Naive B cell (primary cell): ENCODE measurements at places on chromosomes 2 and 18.

DNA sequence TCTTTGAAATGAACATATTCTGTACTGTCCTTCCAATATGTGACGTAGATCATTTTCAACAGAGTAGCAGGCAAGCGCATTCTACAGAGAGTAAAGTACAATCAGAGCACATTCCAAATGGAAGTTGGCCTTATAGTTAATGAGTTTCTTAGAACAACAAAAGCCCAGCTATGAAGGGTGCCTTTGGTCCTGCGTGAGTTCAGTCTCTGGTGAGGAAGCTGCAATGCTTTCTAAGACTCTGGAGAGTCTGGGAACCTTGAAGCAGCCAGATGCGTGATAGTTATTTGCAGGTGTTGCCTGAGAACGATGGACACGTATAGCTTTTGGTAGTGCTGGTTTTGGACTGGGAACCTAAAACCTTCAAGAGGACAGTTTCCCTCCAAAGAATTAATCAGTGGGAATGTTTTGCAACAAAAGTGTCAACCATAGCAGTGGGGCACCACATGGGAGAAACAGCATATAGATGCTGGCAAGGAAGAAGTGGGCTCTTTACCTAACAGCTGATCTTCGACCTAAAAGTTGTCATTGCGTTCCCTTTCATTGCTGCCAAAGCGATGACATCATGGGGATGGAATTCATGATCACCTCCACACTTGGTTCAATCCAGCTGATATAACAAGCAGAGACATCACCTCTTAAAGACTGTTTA, 9.3 kb upstream of the SNORC start:
- no peak for DNase-seq

DNA sequence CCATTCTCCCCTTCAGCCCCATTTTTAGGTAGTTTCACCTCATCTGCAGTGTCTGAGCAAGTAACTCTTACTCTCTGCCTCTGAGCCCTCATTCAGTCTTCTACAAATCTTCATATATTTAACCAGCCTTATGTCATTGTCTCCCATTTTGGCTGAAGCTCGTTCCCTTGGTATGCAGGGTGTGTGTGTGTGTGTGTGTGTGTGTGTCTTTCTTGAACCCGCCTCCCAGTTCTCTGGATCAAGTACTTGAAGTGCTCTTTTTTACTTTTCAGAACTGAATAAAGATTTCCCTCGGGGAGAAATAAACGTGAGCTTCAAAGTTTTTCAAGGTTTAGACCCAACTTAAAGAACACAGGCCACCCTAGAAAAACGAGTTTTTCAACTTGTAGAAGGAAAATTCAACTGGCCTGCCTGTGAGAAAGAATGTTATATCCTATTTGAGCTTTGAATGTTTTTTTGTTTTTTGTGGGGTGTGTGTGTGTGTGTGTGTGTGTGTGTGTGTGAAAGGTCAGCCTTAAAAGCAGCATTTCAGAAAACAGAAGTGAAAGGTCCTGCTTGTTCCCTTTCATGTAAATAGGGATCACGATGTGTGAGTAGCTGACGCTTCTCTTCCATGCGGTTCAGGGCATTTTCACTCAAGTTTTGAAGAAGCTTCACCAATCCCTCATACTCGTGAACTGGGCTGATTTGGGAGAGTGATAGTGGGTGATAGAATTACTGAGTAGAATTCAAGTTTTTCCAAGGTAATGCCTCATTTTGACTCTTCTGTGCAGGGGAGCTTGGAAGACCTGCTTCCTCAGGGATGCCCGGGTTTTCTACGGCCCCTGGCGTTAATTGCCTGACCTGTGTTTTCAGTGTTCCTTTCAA, 50.6 kb upstream of the EML6 start:
- DNase-seq = peak; percentile 47

GRCh38 chr2:29561181-29561580, 360.2 kb downstream of the ALK start:
- DNase-seq = no peak

DNA sequence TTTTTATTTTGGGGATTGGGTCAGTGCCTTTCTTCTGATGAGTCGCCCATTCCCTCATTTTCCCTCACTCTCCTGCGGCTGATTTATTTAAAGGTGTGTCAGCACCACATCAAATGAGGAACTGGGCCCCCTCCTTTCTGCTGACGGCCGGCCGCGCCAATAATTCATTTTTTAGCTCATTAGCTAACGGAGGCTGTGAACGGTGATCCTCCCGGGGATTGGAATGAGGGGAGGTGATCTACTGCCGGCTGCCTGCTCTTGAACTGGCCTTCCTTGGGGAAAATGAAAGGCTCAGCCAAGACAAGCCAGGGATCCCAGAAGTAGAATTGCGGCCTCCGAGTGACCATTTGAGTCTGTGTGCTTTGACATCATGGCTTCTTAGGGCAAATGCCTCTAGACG, 54.2 kb downstream of the GBX2 start:
- no peak for DNase-seq

- no peak for DNase-seq
Observed at GRCh38 chr2:33577668-33578067, 21.4 kb downstream of the FAM98A start.

DNA sequence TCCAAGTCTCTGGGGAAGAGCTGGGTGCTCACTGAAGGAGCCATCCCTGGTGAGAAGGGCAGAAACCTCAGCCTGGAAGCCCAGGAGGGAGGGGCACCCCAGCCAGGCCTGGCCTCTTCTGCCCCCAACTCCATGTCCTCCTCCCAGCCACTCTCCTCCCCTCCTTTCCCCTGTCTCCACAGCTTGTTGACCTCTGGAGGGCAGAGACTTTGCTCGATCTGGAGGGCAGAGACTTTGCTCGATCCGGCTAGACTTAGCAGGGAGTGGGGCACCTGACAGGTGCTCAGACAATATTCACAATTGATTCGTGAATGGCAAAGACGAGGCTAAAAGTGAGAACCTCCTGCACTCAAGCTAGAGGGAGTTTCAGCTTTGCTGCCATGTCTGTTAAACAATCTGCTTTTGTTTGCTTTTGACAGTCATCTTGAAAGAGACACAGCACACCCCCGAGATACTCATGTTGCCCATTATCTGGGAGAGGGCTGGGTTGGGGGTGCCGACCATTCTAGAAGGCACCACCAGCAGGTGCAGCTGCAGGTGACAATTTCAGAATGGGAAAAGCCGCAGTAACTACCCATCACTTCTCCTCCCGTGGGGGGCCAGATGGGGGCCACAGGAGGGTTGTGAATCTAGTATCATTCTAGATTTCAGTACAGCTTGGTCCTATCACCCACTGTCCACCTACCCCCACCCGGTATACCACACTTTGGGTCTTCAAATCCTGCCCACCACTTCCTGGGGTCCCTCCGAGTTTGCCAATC, 54.8 kb downstream of the DNMT3A start:
- DNase-seq = no peak

- DNase-seq = no peak
Observed at GRCh38 chr2:102296449-102296848, 14.9 kb upstream of the IL1RL1 start.

DNA sequence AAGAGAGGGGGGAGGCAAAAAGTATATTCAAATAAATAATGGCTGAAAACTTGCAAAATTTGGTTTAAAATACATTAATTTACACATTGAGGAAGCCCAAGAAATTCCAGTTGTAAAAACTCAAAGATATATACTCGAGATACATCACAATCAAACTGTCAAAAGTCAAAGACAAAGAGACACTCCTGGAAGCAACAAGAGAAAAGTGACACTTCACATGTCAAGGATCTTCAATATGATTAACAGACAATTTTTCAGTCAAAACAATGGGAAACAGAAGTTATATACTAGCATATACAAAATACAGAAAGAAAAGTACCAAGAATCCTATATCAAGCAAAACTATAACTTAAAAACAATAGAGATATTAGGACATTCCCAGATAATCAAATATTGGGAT, 170.2 kb downstream of the CCDC178 start:
- DNase-seq = no peak

DNA sequence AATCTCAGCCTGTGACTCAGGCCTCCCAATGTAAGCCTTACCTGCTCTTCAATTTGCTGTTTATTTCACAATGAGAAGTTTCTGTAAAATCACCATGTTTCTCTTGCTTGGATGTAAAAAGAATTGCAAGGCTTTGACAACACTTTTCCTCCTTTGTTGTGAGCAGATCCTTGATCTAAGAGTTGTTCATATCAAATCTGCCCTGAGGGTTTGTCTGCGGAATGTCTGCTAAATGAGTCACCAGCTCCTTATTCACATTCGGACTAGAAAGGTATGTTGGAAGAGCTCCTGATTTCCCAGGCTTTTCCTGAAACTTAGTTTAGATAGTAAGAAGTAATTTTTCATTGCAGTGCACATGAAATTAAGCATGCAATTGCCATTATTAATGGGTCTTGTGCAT, 268.2 kb upstream of the TCF4 start:
- DNase-seq = no peak

GRCh38 chr18:51400721-51401120, 203.2 kb upstream of the MEX3C start:
- no peak for DNase-seq

DNA sequence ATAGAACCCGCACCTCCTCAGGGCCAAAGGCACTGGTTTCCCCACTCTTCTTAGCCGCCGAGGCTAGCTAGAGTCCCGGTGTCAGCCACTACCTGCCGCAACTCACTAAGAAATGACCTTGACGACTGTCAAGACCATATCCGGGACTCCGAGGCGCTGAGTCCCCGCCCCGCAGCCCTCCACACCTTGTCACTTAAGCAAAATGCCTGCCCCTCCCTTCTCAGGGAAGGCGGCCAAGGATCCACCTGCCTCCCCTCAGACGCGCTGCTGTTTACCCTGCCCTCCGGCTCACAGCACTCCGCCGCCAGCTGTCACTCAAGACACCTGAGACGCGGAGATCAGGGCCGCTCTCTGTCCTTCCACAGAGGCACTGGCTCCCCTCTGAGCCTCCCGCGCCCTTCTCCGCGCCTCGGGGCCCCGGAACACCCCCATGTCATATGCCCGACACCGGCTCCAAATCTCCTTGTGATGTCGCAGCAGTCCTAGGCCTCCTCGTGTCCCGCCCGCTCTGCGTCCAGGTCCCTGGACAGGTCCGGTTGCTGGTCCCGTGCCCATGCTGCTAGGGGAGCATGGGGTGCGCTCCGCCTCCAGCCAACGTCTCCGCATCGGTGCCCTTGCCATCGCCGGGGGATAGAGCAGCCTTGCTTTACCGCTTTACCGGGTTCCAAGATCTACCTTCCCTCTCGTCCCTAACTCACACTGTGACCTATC, 32.5 kb upstream of the REG3G start:
- DNase-seq = peak; percentile 1

DNA sequence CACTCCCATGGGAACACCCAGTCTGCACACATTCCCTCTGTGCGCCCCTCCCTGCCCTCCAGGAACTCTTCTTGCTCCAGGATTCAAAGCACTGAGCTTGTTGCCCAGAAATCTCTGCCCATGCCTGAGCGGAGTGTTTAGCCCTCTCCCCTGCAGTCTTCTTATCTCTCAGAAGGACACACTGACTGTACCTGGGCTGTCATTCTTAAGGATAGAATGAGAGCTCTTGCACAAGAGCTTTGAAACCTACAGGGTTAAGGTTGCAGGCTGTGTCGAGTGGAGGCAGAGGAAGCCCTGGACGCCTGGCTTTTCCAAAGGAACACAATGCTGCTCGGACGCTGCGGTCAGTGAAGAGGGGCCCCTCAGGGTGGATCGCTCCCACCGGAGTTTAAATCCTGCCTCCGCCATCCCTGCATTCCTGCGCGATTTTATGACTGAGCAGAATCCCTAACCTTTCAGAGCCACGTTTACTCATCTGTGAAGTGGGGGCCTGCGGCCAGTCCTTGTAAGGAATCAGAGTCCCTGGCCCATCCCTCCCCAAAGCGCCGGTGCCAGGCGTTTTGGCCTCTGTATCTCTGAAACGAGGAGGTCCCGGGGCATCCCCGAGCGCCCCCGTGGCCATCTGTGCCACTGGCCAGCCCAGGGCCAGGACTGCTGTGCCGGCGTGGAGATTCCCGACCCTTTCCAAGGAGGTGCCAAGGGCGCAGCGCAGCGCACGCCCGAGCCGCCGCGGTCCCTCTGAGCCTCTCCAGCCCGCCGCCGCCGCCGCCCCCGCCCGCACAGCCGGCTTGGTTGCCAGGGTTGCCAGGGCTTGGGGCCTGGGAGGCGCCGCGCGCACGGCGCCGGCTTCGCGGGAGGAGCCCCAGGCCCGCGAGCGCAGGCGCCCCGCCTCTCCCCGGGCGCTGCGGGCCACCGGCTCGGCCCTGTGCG, 58.9 kb downstream of the FAM168B start:
- no peak for DNase-seq

- no peak for DNase-seq
Observed at GRCh38 chr2:23636426-23636825, 251.4 kb downstream of the KLHL29 start.
